ENCODE measurements at places on chromosomes 6 and 20. TPM values are rescaled to one million over a fixed set of nuclear protein-coding genes. Genes with fewer than 3 reads are reported as not detected.

DNA sequence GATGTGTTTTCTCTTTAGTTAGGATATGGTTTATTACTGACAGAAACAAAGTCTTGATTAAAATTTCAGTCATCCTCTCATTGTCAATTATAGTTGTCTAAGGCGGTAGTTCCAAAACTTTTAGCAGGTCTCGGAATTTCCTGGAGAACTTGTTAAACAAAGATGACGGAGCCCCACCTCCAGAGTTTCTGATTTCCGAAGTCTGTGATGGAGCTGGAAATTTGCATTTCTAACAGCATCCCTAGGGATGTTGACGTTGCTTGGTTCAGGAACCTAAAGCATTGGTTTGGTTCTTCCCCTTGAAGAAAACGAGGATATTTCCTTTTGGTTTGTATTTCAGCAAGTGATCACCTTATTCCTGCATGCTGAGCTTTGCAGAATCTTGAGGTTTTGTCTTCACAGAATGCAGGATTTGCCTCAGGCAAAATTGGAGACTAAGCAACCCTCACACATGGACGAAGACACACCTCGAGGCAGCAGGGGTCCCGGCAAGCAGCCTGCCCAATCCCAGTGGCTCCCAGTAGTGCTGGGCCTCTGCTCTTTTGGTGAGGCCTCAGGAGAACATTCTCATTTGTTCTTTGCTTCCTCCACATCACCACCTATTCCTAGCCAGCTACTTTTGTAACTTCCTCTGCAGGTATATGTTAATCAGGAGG is 187.1 kb upstream of the PHACTR1 start:
- DNase-seq: no peak

- no peak for DNase-seq
Measured at GRCh38 chr6:153044295-153044694, 41.8 kb upstream of the MTRF1L start.

Gene PTGIS
- not detected for total RNA-seq

Gene EIF6
- total RNA-seq: 118 TPM

Gene HUS1B
- total RNA-seq: not detected

All from SJSA1 (cell line).